Fibroblast of skin of scalp (primary cell): ENCODE measurements at places on chromosomes 5 and 9.

- no peak for DNase-seq
These were observed 64.6 kb downstream of the EHMT1 start for GRCh38 chr9:137683262-137683864.

DNA sequence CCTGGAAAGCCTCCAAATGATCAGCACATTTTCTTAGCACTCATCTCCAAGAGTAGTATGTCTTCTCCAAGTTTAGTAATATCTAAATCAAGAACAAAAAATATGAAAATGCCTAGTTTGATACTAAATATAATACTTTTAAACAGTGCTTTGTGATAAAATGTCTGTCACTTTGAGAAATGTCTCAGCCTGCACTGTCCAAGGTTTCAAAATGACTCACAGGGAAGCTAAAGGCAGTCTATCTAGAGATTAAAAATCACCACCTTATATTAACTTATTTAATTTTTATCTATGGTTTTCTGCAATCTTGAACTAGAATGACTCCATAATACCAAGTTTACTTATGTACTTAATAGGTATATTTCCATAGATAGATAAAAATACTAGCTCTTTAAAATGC, 633.0 kb upstream of the C9orf72 start:
- no peak for DNase-seq

DNA sequence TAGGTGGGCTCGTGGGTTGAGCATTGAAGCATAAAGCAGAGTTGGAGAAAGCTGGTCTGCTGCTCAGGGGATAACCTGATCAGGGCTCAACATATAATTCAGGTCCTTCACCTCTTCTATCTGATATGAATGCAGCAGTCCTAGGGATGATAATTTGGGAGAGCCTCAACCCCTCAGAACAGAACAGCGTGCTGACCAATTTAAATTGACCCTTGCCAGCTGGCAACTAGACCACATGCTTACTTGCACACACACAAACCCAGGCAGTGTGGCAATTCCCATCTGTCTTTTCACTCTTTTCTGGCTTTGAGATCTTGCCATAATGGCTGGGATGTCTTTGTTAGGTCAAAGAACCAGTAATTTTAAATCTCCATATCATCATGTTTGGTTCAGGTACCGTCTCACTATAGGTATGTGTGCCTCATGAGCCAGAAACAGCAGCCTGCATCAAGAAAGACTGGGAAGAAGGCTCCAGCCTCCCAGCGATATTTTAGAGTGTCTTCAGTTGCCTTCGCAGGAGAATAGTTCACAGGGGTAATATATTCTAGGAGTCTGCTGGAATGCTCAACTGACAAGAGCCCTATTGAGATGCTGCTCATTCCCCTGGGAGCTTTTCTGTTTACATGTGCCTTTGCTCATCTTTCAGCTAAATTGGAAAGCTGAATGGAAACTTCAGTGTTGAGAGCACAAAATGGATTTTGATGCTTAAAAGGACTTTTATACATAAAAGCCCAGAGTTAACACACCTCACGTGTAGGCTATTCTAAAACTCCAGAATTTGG, 497.6 kb downstream of the RASEF start:
- DNase-seq: no peak

GRCh38 chr5:56357426-56357825, 124.3 kb upstream of the ANKRD55 start:
- no peak for DNase-seq

GRCh38 chr5:171457208-171457981, 37.9 kb downstream of the FGF18 start:
- DNase-seq: no peak

GRCh38 chr9:15867988-15868387, 315.1 kb downstream of the CCDC171 start:
- no peak for DNase-seq

DNA sequence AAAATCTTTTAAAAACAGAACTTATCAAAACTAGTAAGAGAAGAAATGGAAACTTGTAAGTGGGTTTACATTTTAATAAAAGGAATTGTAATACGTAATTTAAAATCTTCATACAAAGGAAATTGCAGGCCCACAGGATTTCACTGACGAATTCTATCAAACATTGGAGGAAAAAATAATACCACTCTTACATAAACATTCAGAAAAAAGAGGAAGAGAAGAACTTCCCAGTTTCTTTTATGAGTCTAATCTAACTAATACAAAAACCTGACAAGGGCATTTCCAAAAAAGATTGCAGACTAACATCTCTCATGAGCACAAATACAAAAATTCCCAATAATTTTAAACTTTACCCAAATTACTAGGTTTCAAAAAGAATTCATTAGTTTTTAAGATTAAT, 149.0 kb downstream of the RANBP17 start:
- DNase-seq: no peak

- DNase-seq: no peak
These were observed 60.9 kb upstream of the RPL26L1 start for GRCh38 chr5:172898218-172898842.

DNA sequence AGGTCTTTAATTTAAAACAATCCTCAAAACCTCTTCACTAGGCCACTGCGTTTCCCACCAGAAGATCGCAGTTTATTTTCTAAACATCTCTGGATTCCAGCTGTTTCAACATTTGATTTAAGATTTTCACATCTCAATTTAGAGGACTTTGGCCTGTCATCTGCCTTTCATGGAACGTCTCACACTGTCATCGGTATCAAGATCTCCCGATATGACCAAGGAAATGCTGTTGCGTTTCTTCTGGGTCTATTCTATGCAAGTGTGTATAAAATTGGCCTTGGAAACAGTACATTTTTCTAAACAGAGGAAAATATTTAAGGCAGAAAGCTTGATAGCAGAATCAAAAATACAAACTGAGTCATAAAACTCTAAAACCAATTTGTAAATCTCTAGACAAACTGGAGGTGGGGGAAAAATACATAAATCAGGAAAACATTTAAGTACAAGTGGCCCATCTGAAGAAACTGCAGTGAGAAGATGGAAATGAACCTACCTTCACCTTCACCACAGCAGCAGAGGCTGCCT, 53.6 kb upstream of the SIMC1 start:
- no peak for DNase-seq

DNA sequence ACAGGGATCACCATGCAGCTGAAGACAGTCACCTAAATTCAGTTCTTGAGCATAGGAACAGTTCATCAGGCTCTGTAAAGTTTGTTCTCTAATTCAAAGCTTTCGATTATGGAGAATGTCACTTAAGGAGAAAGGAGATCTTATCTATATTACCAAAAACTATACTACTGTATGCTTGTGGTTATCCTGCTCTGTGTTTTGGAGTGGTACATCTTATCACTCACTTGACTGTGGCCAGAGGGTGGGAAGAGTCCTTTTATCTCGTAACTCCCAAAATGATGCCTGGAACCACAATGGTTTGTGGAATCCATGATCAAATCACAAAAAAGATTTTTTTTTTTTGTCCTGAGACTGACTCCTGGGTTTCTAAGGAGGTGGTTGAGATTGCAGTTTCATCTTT, 230.7 kb downstream of the COMMD10 start:
- DNase-seq: no peak

- peak; percentile 90 for DNase-seq
These were observed 662.1 kb upstream of the FTMT start for GRCh38 chr5:121189342-121190305.

- no peak for DNase-seq
These were observed 223.4 kb upstream of the FAM174A start for GRCh38 chr5:100311806-100312205.

DNA sequence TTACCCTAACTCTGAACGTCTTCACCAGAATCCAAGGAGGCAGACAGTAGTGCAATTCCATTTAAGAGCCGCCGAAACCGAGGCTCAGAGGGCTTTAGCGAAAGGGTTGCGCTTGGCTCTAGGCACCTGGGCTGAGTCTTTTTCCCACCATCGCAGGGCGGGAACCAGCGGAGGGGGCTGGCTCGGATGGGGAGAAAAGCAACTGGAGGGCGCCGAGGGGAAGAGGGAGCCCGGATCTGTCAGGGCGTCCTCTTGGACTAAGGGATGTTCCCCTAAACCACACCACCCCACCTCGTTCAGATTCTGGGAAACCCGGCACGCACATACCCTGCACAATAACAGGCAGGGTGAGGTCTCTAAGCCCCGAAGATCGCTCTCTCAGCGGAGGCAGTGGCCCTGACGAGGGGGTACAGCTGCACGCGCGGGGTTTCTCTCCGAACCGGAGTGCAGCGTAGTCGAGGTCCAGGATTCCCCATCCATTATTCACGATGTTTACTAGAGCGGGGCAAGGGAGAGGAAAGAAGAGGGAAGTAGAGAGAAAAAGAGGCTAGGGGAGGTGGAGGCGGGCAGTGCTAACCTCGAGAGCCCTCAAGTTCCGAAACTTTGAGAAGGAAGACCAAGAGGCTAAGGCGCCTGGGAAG, 1.3 kb upstream of the POU4F3 start:
- no peak for DNase-seq

GRCh38 chr5:158406884-158407823, 548.2 kb upstream of the CLINT1 start:
- DNase-seq: peak; percentile 86

GRCh38 chr9:134243778-134244467, 79.6 kb upstream of the RNU6ATAC start:
- DNase-seq: no peak

DNA sequence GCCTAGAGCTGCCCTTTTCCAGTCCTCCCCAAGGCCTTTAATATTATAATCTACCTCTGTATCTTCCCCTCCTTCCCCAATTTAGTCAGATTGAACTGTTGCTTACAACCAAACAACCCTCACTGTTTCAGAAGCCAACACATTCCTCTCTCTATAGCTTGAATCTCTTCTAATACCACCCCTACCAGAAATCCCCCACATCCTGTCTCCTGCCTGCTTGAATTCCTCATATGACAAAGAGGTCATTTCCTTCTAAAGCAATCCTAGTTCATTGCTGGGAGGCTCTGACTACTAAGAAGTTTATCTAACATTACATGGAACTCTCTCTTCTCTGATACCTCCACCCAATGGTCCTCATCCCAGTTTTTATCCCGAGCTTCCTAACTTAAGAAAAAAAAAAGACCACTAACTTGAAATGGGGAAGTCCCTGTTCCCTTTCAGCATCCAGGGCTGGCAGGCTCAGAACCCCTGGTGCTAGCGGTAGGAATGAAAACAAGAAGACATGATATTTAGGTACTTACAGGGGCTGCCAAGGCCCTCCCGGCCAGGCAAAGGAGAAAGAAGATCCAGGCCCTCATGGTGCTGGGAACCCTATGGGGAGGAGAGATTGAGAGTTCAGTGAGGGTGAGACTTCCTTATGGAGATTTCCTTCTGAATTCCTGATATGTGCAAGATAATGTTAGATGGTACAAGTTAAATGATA, 11.0 kb downstream of the SPARC start:
- peak; percentile 63 for DNase-seq

DNA sequence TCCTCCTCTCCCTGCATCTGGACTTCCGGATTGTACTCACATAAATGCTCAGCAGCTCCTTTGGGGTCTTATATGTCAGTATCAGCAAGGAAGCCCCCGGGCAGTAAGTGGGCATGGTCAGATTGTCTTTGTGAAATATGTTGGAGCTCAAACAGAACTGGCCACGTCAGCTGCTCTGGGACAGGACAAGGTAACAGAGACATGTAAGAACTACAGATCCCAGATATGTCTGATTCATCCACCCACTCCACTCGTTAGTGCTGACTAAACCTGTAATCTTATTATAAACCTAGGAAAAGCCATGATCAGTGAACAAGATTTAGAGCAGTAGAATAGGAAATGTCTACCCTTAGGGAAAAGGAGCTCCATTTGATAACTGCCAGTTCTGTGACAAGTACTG, 561.8 kb downstream of the CETN3 start:
- no peak for DNase-seq

- no peak for DNase-seq
These were observed 36.3 kb downstream of the CAPSL start for GRCh38 chr5:35902046-35902672.

DNA sequence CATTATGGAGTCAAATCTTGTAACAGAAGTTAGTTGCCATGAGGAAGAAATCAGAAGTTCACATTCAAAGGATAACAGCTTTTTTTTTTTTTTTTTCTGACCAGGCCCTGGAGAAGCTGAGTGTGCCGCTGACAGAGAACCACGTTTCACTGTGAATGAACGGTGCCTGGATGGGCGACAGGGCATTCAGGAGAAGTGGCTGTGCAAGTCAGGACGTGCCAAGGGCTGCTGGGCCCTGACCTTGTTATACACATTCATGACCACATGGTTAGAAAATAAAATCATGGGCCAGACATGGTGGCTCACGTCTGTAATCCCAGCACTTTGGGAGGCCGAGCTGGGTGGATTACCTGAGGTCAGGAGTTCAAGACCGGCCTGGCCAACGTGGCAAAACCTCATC, 91.6 kb downstream of the ANKH start:
- DNase-seq: no peak

- no peak for DNase-seq
These were observed 69.4 kb downstream of the KLHL3 start for GRCh38 chr5:137666461-137666850.

DNA sequence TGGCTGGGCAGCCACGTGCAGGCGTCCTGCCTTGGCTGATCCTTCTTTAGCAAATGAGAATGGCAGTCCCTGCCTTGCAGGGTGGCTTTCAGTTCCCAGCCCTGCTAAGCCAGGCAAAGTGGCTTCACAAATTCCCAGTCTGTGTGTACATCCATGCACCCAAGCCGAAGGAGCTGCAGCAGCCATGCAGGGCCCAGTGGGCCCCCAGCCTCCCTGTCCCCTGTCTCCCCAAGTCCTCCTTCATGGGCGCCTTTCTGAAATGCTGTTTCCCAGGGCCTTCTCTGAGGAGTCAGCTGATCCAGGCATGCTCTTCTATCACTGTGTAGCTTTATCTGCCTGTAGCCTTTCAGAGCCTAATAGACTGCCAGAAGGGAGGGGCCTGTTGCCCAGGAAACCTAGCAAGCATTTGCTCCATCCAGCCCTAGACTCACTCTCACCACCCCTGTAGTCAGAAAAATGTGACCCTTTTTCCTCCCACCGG, 47.4 kb upstream of the SHC3 start:
- no peak for DNase-seq

DNA sequence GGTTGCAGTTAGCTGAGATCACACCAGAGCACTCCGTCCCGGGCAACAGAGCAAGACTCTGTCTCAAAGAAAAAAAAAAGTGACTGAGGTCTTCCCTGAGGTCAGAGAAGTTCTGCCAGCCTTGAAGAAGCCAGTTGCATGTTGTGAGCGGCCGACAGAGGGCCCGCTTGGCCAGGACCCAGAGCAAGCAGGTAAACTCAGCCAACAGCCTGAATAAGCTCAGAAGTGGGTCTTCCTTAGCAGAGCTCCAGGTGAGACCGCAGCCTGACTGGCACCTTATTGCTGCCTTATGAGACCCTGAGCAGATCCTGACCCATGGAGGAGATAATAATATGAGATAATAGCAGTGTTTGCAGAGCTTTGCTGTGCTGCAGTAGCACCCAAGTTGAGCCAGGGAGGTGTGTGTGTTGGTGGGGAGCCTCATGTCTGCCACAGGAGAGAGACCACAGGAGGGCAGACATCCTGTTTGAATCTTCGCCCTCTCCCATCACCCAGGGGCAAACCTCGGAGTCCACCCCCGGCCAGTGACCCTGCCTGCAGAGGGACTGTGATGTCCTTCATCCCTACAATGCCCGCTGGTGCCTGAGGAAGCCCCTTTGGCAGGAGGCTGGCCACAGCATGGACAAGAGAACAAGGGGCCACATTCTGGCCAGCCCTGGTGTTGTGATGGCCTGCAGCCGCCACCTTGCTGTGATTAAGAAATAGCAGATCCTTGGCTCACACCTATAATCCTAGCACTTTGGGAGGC, 10.8 kb upstream of the BARX1 start:
- DNase-seq: no peak

GRCh38 chr9:88373045-88373444, 15.2 kb upstream of the SPIN1 start:
- no peak for DNase-seq

- no peak for DNase-seq
These were observed 93.6 kb downstream of the DTWD2 start for GRCh38 chr5:118894709-118895108.

- DNase-seq: peak; percentile 57
These were observed 241.2 kb downstream of the PIK3R1 start for GRCh38 chr5:68456756-68457217.
